ENCODE measurements at places on chromosomes 7 and 10.

GRCh38 chr7:53518319-53518718 is 482.9 kb downstream of the POM121L12 start:
- DNase-seq: no peak

- no peak for DNase-seq
These were observed 44.9 kb downstream of the HIBADH start for GRCh38 chr7:27617651-27618381.

DNA sequence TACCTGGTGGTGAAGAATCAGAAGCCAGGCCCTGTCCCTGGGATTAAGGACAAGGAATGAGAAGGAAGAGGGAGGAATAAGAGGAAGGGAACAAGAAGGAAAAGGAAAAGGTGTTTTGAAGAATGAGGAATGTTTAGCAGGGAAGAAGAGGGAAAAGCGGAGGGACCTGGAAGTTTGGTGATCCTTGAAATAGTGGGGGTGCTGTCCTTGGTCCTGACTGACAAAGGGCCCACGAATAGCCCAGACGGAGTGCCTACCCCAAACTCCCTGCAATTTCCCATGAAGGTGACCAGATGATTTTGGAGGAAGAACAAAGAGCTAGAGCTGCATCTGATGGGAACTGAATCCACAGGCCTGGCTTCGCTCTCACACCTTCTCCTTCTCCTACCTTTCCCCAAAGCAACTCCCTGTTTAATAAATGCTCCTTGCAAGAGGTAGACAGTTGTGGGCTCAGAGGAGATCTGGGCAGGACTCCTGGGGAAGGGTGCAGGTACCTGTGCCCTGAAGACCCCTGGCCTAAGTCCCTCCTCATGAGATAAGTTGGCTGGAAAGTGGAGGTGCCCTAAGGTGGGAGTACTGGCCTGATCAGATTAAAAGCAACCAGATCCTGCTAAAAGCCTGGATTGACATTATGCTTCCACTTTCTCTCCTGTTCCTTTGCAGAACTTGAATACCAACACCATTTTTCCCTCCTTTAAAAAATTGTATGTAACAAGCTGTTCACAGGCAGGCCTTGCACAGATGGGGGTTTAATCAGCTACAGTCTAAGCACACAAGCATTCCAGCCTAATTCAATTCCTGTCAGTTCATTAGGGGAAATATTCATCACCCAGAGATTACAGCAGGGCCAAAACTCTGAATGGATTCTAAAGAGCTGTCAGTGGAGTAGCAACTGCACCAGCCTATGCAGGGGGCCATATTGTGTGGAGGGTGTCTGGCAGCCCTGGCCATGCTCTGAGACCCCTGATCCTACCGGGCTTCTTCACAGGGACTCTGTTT is 19.4 kb downstream of the KAZALD1 start:
- DNase-seq: no peak

GRCh38 chr7:44750921-44751571 is 2.4 kb downstream of the ZMIZ2 start:
- peak; percentile 74 for DNase-seq

GRCh38 chr7:48158404-48158803 is 12.9 kb upstream of the ABCA13 start:
- no peak for DNase-seq

GRCh38 chr7:22399091-22399490 is 42.1 kb upstream of the RAPGEF5 start:
- DNase-seq: no peak

DNA sequence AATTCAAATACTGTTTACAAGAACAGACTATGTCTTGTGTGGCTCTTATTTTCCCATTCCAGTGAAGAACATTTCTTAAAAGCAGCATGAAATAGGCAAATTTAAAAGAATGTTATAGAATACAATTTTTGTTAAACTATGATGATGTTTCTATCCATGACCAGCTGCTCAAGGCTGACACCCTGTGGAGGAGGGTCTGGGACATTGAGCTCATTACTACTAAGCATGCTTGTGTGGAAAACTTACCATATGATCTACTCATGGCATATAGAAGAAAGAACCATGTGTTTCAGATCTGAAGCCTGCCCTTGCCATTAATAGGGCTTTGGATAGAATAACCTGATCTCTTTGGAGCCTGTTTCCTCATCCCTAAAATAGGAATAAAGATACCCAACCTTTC is 125.0 kb downstream of the FOXP2 start:
- no peak for DNase-seq

- no peak for DNase-seq
These were observed 94.4 kb downstream of the TAX1BP1 start for GRCh38 chr7:27834179-27834921.

DNA sequence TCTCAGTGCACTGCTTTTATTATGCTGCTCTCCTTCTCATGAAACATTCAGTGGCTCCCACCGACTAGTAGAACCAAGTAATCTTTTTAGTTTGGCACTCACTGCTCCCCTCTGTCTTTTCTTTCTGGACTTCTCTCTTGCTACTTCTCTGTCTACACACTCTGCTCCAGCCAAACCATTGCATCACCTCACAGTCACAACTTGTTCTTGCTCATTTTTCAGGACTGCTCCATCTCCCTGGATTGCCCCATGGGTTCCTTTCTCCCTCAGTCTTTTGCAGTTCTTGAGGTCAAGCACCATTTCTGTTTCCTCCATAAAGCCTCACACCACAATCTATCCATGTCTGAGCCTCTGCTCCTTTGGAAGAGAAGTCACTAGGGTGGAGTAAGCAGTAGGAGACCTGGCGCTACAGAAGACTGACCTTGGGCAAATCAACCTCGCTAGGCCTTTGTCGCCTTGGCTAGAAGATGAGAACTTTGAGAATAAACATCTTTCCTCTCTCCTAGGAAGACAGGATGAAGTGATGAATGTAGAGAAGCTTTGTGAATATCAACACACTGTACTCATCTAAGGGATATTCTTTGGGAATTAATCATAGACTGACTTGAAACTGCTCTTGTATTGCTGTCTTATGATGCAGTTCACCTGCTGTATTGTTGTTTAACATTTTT is 186.2 kb downstream of the LRMDA start:
- DNase-seq: no peak
